ENCODE measurements at places on chromosomes 5 and 9.
A peak's percentile ranks its signal among the peaks of the same experiment; 100 is the strongest.

GRCh38 chr5:91135475-91136248, 247.5 kb downstream of the ARRDC3 start:
- DNase-seq: no peak

GRCh38 chr5:132375957-132376356, 6.4 kb downstream of the SLC22A5 start:
- DNase-seq: no peak

DNA sequence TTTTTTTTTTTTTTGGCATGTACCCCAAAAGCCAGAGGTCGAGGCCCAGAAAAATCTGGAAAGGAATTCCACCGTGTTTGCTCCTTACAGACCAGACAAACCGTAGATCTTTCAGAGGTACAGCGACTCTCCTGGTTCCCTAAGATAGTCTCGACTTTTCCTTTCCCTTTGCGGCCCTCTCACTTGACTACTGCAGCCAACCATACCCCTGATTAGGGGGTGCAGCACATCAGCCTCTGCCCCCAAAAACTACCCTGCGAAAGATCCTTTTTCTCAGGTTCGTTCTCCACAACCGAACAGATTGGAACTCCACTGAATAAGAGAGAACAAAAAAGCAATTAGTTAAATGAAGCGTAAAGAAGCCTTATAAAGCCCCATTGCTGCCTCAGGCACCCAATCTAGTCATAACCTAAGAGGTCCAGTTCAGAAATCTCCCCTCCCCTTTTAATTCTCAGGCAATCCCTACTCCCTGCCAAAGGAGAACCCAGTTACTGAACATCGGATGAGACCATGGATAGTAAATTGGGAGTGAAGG, 379 bp upstream of the TICAM2 start:
- no peak for DNase-seq

GRCh38 chr5:73596705-73597328, 29.2 kb upstream of the ARHGEF28 start:
- DNase-seq: no peak

DNA sequence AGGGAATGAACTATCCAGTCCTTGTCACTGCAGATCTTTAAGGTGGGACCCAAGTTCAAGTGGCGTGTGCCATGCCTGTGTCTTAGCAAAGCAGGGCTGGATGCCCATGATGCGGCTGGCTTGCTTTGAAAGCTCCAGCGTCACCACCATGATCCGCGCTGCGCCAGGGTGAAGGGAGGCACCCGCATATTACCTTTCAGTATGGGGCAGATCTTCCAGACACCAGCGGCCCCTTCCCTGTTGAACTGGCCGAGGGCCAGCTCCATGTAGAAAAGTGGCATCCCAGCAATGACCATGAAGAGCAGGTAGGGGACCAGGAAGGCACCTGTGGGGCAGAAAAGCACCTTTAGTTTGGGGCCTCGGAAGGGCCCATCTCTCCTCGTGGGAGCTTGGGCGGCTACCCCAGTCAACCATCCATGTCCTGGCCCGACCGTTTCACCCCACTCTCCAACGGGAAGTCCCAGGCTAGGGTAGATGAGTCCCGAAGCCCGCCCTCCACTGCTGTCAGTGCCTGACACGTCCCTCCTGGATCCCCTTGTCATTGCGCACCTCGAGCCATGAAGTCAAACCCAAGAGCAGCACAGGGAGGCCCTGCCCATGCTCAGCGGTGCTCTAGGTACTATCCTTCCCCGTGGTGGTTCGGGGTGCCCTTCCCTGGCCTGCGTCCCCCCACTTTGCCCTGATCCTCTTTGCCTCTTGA, 3.9 kb downstream of the SLC6A3 start:
- no peak for DNase-seq

DNA sequence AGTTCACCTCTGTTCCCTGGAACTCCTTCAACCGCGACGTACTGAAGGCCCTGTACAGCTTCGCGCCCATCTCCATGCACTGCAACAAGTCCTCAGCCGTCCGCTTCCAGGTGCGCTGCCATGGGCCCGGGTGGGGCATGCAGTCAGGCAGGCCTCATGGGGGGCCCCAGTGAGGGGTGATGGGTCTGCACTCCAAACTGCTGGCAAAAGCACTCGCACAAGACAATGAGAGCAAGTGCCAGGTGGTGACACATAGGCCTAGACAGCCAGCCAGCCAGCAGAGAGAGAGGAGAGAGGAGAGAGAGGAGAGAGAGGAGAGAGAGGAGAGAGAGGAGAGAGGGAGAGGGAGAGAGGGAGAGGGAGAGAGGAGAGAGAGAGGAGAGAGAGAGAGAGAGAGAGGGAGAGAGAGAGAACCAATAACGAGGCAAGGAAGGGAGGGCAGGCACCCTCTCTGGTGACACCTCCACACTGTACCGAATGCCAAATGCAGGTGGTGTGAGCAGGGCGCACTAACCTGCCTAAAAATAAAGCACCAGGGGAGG, 21.0 kb downstream of the DBH start:
- DNase-seq: no peak

DNA sequence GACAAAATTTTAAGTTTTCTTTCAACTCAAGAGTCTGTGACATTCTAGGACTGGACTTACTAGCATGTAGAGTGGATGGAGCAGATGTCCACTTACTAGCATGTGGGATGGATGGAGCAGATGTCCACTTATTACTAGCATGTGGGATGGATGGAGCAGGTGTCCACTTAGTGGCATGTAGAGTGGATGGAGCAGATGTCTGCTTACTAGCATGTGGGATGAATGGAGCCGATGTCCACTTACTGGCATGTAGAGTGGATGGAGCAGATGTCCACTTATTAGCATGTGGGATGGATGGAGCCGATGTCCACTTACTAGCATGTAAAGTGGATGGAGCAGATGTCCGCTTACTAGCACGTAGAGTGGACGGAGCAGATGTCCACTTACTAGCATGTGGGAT, 2.4 kb downstream of the SLC36A1 start:
- no peak for DNase-seq

DNA sequence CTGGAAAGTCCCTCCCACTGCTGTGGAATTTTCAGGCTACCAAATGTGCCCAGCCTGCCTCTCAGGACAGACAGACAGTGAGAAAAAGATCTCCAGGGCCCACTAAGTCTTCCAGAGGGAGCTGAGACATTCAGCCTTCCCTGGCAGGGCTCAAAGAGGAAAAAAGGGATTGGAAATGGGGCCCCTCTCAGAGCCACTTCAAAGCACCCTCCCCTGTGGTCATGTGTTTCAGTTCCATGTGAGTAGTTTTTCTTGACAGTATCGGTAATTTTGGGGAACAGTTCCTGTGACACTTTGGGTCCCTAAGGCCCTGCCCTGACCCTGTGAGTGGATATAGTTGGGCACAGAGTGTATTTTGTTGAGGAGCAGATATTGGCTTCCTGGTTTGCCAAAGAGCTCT, 25.0 kb downstream of the LARP1 start:
- DNase-seq: no peak

GRCh38 chr5:171573451-171574225, 154.2 kb downstream of the FGF18 start:
- DNase-seq: no peak

DNA sequence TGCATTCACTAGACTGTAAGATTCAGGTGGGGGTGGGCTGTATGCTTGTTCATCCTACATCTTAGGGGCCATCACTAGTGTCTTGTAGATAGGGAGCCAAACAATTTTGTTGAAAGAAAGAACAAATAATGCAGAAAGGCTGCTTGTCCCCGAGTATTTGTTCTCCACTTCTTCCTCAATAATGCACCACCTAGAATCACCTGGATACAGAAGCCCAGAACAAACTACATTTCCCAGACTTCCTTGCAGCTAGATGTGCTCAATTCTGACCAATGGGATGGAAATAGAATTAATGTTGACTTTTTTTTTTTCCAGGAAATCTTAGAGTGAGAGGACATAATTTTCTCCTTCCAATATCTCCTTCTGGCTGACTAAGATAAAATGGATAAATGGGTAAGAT, 38.9 kb upstream of the TNFSF8 start:
- no peak for DNase-seq

DNA sequence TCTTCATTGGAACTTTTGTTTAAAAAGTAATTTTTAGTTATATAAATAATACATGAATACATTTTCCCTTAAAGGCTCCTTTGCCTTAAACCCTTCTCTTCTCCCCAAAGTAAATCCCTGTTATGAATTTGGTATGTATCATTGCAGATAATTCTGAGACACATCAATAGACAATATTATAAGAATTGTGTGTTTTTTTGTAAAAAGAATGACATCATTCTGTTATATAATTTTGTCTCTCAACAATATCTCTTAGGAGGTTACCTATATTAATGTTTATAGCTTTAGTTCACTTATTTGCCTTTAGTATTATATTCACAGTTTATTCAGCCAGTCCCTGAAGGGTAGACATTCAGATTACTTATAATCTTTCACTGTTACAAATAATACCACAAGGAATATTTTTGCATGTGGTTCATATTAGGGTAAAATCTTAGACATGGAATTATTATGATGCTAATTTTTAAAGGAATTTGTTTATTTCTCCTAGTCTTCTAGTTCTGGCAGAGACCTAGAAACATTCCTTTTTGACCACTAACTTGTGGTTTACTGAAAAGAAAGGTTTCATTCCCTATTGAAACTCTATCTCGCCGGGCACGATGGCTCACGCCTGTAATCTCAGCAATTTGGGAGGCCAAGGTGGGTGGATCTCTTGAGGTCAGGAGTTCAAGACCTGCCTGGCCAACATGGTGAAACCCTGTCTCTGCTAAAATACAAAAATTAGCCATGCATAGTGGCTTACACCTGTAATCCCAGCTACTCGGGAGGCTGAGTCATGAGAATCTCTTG, 105.6 kb downstream of the KCTD16 start:
- no peak for DNase-seq

GRCh38 chr5:13660072-13660471, 284.4 kb downstream of the DNAH5 start:
- DNase-seq: no peak

GRCh38 chr9:126000731-126001580, 253.8 kb downstream of the PBX3 start:
- DNase-seq: no peak

DNA sequence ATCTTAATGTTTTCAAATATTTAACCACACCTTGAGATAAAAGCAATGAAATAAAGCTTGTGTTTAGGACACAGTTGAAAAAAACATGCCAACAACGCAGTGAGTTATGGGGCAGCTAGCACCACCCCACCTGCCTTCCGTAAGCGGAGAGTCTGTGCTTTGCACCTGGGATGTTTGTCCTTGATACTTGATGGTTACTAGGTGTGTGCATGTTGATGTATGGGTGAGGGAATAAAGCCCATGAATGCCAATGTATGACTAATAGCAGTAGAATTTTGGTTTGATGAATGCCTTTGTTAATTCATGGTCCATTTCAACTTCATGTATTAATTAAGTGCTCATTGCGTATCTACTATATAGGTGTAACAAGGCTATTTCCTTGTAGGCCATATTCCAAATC, 74.0 kb downstream of the PCSK5 start:
- no peak for DNase-seq

GRCh38 chr5:130651440-130651839, 513.6 kb downstream of the HINT1 start:
- no peak for DNase-seq

DNA sequence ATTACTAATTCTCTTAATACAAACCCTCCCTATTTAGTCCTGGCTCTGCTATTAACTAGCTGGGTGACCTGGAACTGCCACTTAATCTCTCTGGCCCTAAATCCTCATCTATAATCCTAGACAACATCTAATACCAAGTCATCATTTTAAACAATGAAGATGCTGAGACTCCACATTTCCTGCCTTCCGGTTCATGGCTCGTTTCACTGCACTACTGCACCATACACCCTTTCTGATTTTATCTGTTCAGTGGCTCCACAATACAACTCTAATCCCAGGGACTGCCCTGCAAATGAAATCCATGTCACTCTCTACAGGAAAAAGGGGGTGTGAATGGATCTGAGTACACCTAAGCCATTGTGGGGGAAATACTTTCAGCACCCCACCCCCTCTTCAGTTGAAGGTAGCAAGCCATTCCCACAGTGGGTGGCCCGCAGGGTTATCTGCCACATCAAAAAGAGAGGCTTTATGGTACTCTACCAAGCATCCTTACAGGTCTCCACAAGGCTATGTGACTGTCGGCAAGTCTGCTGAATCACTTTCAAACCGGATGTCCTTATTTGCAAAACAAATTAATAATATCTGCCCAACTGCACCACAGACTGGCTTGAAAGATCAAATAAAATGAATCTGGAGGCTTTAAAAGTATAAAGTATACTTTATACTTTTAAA, 89.5 kb downstream of the EPB41L4A start:
- DNase-seq: no peak

DNA sequence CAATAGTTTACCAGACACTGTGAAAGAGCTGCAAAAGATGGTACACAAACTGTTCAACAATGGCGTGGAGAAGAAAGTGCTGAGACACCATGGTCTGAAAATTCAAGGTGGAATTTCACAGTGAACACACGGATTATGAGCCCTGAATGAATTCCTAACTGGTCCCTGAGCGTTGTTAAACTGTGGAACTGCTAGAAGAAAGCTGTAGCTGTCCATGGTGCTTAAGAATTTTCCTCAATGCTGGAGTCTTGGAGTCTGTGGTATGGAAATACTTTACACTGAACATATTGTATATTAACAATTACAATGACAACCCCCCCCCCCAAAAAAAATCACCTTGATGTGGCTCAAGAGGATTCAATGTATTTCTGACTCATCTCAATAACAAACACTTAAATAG, 68.5 kb downstream of the SLC24A2 start:
- DNase-seq: peak; percentile 4

- DNase-seq: no peak
These were observed 19.4 kb downstream of the NRG2 start for GRCh38 chr5:140023611-140024191.

- no peak for DNase-seq
These were observed 36.6 kb downstream of the MELK start for GRCh38 chr9:36609306-36609705.

- no peak for DNase-seq
These were observed 50.7 kb downstream of the KCNV2 start for GRCh38 chr9:2767800-2768677.

Measured in right kidney (tissue), 9 donors.